Astrocyte (in vitro differentiated cells and primary cell): ENCODE measurements at places on chromosomes 2 and 18.

GRCh38 chr2:207274530-207275189 lies 108.9 kb upstream of the KLF7 start:
- DNase-seq = no peak

DNA sequence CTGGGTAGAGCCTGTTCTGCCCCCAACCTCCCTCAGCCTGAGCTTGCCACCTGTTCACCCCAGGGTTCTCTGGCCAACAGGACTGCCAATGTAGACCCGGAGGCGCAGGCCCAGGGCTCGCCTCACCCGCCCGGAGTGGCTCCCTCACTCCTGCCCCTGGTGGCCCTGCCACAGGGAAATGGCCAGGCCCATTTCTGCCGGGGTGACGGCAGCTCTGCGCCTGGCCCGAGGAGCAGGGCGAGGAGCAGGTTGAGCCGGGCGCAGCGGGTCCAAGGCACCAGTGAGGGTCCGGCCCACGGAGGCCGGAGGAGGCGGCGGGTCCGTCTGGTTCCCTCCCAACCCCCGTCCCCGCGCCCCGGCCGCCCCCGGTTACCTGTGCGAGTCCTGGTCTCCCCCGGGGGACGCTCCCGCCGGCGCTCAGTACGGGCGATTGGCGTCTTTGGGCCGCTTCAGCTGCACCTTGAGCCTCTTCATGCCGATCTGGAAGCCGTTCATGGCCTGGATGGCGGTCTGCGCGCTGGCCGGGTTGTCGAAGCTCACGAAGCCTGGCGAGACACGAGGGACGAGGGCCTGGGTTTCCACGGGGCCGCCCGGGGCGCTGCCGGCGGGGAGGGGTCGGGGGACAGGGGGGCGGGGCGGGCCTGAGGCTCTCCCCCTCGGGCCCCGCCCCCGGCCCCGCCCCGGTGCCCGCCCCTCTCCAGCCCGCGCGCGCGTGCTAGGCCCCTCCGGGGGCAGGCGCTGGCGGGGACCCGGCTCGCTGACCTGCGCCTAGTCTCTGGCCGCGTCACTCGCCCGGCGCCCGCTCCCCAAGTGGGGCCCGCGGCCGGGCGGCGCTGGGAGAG lies 312.0 kb downstream of the CELF4 start:
- DNase-seq = no peak

DNA sequence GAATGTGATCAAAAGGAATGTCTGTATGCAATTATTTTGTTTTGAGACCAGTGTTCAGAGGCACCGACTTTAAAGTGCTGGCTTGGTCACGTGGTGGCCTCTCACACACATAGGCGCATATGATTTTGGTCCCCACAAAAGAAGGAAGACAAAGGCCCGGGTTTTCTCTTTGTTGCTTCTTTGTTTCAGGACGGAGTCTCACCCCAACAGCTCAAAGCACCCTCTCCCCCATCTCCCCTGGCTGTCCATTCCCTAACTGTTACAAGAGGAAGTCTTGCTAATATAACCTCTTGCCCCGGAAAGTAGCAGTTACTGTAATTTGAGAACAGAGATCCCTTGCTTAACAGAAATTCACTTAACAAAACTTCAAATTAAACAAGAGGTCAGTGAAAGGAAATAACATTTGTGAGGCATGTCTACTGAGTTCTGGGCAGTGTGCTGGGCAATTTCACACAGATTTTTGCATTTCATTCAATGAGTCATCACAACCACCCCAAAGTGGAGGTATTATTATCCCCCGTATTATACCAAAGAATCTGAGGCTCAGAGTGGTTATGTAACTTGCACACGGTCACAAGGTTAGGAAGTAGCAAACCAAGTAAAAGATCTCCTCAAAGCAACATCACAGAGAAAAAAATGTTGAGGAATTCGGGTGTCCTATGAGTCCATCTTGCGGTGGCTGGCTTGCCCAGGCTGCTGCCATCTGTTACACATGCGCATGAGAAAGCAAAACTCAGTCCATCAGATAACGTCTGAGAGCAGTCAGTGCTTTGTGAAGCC lies 75.8 kb downstream of the SDC1 start:
- peak; percentile 97 for DNase-seq

DNA sequence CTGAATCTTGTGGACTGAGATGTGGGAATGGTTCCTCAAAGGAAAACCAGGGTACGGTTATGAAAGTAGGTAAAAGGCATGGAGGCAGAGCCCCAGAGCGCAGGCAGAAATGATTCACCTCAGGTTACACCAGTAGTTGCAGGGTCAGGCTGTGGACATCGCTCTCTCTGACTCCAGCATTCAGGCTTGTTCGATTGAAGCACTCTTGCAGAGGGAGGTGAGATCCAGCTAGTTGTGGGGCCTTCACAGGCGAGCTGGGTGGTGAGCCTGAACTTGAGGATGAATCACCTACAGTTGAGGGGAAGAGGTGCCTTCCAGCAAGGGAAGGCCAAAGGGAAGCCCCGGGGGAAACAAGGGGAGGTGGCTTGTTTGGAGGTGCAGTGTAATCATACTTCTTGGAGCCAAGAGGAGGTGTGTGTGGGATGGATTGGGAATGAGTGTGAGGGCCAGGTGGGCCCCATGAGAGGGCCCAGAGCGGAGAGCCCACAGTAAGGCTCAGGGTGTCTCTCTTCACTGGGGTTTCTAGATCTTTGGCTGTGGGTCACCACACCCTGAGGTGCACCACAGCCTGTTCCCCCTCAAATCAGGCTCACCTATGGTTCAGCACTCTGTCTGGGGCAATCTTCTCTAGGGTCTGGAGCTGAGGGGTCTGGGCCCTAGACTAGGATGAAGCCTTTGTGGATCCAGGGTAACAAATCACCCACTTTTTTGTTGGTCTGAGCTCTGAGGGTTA lies 48.5 kb upstream of the MCFD2 start:
- peak; percentile 51 for DNase-seq

DNA sequence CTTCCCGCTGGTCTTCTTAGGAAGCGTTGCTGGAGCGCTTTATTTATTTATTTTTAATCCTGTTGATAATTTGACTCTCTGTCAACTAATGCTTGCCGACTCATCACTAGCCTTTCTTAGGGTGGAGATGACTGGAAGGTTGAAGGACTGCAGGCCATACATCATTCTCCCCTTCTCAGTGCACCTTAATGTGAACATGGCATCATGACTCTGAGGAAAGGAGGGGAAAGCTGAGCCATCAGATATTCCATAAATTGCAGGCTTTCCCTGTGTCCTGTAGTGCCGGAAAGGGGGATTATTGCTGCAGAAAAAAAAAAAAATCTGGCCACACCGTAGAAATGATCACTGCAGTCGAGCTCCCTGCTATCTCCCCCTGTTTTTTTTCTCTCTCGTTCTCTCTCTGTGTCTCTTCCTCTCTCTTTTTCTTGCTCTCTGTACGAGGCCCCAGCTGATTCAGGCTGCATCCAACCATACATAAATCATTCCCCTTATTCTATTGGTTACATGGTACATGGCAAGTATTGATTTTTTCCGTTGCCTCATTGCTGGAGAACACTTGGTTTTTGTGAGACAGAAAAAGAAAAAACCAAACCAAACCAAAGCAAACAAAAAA lies 125.8 kb upstream of the EFEMP1 start:
- DNase-seq = no peak

DNA sequence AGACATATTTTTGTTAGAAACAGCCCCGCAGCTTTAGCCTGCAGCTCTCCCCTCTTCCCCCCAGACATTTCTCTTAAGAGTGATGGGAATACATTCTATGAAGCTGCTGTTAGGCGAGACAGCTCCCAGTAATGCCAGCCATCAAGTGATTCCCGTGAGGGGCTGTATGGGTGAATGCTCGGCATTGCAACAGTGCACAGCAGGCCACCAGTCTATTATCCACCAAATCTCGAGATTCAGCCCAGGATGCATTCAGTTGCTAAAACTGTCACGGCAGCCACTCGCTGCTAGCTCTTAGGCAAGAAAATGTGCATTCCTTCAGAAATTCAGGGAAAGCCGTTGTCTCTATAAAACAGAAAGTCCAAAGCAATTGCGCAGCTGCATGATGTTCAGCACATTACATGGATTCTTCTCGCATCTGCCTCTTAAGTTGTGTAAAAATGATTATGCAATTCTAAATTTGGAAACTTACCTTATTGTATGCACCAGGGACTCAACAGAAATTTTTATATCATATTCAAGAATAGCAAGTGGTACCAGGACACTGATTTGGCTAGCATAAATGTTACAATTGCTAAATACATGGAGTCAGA lies 211.3 kb upstream of the ARL4C start:
- no peak for DNase-seq

GRCh38 chr2:214019973-214020345 lies 390.9 kb upstream of the VWC2L start:
- DNase-seq = no peak

GRCh38 chr2:1979569-1979968 lies 235.3 kb upstream of the PXDN start:
- no peak for DNase-seq

DNA sequence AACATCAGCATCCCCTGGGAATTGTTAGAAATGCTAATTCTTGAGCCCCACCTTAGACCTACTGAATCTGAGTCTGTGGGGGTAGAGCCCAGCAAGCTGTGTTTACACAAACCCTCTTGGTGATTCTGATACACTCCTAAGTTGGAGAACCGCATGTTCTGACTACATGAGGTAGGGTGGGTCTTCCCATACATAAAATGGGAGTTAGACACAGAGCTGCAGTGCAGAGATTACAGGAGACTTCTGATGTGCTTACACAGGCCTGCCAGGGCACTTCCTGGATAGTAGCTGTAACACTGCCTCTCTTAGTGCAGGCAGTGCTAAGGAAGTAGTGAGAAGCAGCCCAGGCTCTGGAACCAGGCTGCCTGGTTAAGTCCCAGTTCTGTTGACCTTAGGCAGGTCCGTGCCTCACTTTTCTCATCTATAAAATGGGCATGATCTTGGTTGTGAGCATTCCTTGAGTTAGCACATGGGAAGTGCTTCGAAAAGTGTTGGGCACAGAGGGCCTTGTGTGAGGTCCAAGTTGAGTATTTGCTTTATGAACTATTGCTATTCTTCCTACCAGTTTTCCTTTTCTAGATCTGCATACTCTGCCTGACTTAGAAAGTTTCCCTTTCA lies 67.3 kb downstream of the GLI2 start:
- no peak for DNase-seq

DNA sequence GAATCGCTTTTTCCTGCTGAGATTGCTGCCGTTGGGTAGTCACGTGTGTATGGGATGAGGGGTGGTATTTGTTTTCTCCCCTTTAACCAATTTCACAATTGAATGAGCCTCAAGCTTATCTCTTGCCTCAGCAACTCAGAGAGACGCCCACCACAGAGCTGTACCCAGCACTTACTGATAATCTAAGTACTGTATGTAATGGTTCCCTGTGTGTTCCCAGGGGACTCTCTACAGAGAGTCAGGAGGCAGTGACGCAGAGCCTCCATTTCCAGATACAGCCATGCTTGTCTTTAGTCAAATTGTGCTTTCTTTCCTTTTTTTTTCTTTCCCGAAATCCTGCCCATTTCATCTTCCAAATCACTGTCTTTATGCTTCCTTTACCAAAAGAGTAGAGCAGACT lies 1102.1 kb upstream of the KLHL29 start:
- DNase-seq = no peak

GRCh38 chr2:164103271-164103670 lies 367.5 kb upstream of the FIGN start:
- no peak for DNase-seq

GRCh38 chr2:136154384-136154783 lies 36.4 kb upstream of the CXCR4 start:
- no peak for DNase-seq
